ENCODE measurements at places on chromosomes 5 and 9.

DNA sequence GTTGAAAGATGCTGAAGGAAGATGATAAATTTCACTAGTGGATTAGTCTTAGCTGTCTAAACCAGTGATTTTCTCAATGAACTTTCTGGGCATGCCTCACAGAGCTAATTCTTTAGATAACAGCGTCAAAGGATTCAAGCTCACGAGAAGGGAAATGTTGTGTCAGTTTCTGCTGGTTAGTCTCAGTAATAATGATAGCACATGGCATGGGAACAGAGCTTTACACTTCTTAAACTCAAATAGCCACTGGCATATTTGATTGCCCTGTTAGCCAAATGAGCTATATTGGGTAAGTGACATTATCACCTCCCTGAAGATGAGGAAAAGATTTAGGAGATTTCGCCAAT, 139.3 kb upstream of the NR3C1 start:
- no peak for DNase-seq

GRCh38 chr5:132093271-132093670, 19.7 kb downstream of the CSF2 start:
- no peak for DNase-seq

DNA sequence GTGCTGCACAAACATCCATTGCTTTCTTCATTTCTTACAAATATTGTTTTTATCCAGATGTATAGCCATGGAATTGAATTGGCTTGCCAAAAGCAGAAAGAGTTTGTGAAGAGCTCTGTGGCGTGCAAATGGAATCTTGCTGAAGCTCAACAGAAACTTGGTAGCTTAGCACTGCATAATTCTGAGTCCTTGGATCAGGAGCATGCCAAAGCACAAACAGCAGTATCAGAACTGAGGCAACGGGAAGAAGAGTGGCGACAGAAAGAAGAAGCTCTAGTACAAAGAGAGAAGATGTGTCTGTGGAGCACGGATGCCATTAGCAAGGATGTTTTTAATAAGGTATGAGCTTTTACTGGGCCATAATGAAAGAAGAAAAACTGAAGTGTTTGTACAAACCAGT, 5.5 kb downstream of the CDC37L1 start:
- no peak for DNase-seq

GRCh38 chr9:78533500-78533899, 236.6 kb downstream of the PSAT1 start:
- no peak for DNase-seq

GRCh38 chr9:125284855-125285254, 23.2 kb downstream of the GAPVD1 start:
- DNase-seq = no peak

DNA sequence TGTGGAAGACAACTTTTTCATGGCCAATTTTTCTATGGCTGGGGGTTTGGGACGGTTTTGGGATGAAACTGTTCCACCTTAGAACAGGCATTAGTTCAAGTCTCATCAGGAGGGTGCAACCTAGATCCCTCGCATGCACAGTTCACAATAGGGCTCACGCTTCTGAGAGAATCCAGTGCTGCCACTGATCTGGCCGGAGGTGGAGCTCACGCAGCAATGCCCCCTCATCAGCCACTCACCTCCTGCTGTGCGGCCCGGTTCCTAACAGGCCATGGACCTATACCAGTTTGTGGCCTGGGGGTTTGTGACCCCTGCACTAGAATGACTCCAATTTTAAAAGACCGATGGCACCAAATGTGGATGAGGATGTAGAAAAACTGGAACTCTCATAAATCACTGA, 127.2 kb upstream of the IER5L start:
- no peak for DNase-seq

GRCh38 chr5:62509806-62510205, 68.8 kb upstream of the LRRC70 start:
- no peak for DNase-seq

- DNase-seq = no peak
Observed at GRCh38 chr9:83198371-83198770, 135.4 kb upstream of the RASEF start.

DNA sequence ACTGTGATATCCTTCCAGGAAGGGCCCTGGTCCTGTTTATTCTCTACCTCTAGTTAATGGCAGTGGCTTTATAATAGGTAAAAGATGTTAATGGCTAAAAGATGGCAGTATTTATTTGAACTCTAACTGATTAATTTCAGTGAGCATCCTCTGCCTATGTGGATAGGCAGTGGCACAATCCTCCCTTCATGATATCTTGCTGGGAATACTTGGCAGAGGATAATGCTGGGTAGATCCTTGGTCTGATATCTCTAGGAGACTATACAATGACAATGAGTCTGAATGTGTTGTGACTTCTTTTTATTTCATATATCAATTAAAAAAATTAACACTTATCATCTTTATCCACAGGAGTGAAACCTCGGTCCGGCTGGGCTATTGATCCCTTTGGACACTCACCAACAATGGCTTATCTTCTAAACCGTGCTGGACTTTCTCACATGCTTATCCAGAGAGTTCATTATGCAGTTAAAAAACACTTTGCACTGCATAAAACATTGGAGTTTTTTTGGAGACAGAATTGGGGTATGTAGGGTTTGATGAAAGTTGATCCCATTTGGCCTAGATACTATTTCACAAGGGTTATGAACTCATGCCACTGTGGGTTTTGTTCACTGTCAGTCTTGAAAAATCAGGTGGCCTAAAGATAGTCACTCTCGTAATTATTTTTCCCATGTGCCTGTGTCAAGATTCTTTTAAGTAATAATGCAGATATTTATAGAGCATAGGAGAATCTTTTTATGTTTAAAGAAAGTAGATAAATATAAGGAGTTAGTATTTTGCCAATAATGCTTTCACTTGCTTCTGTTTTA, 77.7 kb downstream of the MAN2A1 start:
- no peak for DNase-seq

DNA sequence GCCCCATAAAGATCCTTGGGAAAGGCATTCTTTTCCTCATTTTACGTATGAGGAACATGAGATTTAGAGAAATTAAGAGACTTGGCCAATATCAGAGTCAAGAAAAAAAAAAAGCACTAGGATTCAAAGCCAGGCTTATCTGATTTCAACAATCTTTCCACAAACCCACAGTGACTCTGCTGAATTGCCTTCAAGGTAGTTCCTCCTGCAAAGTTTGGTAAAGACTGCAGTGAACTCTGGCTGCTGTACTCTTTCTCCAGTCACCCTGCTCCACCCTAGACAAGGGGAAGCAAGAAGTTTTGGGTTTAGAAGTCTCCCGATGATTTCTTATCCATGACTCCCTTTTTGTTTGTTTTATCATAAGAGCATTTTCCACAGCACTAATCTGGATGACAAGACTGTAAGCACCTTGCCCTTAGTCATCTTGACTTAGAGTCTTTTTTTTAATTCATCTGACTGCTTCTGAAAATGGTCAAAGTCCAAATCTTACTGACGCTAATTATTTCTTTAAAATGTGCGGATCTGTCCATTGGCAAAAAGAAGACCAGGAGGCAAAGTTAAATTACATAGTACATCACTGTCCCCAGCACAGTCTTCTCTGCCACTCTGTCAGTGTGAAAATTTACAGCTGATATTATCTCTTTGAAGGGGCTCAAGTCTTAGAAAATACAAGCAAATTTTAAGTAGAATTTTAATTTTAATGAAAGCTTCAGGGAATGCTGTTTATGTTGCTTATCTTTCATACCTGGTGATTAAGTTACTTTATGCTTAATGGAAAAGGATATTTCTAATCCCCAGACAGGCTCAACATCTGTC, 180.1 kb downstream of the TTLL11 start:
- no peak for DNase-seq

GRCh38 chr9:28212979-28213378, 639.7 kb upstream of the C9orf72 start:
- DNase-seq = no peak

DNA sequence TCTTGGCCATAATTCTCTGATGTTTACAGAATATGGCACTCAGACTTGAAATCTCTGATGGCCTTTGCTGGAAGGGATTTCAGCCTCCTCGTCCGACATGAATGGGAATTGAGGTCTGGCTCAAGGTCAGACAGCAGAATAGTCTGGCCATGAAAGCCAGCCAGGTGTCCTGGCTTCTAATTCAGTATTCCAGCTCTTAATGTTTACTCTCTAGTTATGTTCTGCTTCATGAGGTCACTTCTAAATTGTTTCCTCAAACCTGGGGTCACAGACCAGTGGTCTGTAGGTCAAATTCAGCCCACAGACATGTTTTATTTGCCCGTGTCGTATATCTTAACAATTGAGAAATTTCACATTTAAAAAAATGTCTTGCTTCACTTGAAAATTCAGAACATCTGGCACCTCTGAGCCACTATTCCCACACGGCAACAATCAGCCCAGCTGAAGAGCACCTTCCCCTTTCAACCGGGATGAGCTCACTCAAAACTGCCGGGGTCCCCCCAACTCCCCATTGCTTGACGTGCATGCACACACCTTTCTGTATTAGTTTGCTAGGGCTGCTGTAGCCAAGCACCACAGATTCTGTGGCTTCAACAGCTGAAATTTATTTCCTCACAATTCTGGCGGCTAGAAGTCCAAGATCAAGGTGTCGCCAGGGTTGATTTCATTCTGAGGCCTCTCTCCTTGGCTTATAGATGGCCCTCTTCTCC, 243.5 kb downstream of the ENC1 start:
- no peak for DNase-seq

DNA sequence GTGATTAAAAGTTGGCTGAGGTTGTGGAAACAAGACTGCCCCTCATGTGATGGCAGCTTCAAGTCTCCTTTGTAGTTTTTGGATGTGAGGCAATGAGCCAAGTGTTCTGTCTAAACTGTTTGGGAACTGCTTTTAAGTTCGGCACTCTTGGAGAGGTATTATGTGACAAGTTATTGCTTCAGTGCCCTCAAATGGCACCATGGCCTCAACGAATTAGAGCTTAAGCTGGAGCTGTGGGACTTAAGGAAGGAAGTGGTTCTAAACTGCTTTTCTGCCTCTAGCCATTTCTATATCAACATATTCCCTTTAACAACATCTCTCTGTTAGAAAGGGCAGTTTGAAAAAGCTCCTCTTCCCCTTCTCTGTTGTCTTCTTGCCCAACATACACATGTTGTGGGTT, 227.7 kb downstream of the RFK start:
- DNase-seq = peak; percentile 17

GRCh38 chr9:77751341-77752091, 103.4 kb upstream of the GNA14 start:
- peak; percentile 23 for DNase-seq

DNA sequence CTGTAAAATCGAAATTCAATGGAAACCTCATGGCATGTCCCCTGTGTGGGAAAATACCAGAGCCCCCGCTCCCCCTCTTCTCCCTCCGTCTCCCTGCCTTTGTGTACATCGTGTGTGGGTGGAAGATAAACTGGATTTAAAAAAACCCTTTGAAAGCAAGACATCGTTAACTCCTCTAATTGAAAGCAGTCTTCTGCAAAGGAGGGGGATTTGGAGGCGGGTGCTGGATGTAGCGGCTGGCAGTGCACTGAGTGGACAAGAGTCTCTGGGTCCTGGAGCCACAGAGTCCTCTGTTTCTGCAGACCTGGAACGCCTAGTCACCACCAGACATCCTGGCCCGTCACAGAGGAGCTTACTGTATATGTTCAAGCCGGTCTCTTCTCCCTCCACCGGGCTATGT, 169.4 kb downstream of the PAPPA start:
- no peak for DNase-seq

DNA sequence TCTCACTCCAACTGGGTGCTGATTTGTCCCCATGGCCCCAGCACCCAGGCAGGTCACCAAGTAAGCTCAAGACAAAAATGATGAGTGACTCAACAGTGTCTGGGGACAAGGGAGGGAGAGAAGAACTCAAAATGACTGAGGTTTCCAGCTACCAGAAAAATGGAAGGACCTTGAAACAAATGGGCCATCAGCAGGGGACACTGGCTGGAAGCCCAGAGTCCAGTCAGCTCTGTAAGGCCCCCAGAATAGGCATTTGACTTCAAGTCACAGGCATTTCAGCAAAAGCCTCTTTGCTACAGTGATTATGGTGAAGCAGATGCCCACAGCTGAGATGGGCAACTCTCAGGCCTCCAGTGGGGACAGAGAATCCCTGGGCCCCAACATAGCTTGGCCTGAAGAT, 139.0 kb upstream of the GABRP start:
- no peak for DNase-seq

GRCh38 chr9:90105773-90106172, 501.0 kb downstream of the GADD45G start:
- no peak for DNase-seq

GRCh38 chr9:106420511-106420944, 442.4 kb upstream of the ZNF462 start:
- no peak for DNase-seq

DNA sequence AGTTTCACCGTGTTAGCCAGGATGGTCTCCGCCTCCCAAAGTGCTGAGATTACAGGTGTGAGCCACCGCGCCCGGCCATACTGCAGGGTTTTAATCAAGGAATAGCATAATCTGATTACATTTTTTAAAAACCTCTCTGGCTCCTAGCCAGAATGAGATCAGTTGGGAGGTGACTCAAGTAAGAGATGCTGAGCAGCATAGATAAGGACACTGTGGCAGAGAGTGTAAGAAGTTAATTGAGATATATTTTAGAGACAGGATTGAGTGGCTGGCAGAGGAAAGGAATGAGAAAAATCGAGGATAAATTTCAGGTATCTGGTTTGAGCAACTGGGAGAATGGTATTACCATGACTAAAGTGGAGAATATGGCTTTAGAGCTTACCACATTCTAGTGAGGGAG, 7.3 kb upstream of the RIGI start:
- no peak for DNase-seq

- DNase-seq = peak; percentile 12
Observed at GRCh38 chr5:58466939-58467338, 7.1 kb upstream of the PLK2 start.

DNA sequence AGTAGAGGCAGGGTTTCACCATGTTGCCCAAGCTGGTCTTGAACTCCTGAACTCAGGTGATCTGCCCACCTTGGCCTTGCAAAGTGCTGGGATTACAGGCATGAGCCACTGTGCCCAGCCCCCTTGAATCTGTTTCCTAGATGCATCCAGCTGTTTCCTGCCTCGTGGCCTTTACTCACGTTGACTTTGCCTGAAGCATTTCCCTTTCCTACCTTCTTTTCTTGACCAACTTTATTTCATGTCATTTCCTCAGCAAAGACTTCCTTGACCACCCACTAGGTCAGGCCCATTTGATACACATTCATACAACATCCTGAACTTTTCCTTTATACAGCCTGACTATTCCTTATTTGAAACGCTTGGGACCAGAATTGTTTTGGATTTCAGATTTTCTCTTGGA, 51.0 kb downstream of the DOCK2 start:
- no peak for DNase-seq

DNA sequence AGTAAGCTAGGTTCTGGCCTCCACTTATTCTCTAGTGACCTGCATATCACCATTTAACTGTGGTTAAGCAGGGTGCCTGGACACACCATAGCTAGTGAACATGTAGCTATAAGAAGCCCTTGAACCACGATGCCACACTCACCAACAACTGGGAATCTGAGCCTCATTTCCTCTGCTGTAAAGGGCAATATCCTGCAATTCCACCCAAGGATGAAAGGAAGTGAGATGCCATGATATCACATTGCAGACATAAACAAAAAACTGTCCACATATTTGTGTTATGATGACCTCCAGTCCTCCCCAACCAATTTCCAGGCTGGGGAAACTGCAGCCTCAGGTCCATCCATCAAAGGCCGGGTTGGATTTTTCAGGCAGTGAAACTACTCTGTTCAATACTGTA, 10.4 kb downstream of the TNIP1 start:
- no peak for DNase-seq

All from WERI-Rb-1 (cell line).